Activated naive CD4-positive, alpha-beta T cell (primary cell): ENCODE measurements at places on chromosomes 6 and 20.

DNA sequence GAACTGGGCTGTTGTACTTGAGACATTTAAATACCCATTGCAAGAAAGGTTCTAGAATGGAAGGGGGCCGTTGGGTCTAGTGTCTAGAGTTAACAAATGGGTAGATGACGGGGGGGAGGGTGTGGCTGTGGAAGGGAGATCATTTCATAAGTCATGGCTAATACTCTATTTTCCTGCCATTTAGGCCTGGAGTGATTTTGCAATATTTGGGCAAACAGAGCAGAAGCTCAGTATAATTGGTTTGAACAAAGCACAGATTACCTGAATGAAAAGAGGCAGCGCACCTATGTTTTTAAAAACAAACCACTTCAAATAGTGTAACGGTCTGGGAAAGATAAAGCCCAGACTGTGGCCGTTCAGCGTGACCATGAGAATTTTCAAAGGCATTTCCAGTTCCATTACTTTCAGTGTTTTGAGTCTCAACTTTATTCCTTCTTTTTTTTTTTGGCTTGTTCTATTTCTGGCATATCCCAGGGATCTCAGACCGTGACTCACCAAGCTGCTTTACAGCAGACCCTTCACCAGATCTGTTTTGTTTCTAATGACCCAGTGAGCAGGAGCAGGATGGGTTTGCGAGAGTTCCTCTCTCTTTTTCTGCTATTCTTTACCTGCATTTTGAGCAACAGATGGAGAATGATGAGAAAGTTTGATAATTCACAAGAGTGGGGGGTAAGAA lies 73.7 kb downstream of the LYRM2 start:
- DNase-seq: no peak

- DNase-seq: no peak
Measured at GRCh38 chr20:5688431-5688972, 61.7 kb upstream of the SHLD1 start.

DNA sequence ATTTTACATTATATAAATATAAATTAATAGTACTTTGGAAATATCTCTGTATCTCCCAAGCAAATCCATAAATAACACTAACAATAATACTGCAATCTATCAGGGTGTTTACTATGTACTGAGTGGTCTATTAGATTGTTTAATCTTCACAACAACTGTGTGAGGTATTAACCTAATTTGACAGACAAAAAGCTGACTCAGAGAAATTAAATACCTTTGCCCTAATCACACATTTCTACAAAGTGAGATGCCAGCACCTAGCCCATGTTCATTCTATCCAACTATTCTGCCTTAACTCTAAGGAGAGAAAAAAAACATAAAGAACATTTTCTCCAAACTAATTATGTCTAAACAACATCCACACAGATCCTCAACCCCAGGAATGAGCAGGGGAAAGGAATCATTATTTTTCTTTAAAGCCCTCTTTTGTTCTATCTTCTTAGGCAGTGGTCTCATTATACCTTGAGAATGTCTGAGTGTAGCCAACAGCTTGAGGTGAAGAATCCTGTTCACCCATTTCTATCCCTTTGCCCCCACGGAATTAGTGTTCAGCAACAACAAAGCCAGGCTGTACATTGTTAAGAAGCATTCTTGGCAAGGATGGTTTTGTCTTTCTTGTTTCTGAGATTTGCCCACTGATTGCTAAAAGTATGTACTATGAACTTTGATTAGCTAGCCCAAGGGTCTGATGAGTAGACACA lies 42.7 kb downstream of the PRL start:
- no peak for DNase-seq

DNA sequence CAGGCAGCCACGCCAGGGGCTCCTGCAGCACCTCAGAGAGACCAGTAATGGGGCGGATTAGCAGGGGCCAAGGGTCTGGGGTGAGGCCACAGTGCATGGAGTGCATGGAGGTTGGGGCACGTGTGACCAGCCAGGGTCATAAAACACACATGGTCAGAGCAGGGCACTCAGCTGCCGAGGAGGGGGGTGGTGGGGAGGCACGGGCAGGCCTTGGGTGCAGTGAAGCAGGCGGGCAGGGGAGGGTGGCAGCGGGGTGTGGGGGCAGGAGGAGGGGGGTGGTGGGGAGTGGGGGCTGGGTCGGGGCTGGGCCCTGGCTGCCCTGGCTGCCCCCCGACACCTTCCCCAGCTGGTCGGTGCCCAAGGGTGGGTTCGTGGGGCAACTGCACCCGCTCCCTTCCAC lies 23.7 kb upstream of the NTSR1 start:
- no peak for DNase-seq

- DNase-seq: no peak
Measured at GRCh38 chr6:93416571-93417420, 2.6 kb downstream of the EPHA7 start.

DNA sequence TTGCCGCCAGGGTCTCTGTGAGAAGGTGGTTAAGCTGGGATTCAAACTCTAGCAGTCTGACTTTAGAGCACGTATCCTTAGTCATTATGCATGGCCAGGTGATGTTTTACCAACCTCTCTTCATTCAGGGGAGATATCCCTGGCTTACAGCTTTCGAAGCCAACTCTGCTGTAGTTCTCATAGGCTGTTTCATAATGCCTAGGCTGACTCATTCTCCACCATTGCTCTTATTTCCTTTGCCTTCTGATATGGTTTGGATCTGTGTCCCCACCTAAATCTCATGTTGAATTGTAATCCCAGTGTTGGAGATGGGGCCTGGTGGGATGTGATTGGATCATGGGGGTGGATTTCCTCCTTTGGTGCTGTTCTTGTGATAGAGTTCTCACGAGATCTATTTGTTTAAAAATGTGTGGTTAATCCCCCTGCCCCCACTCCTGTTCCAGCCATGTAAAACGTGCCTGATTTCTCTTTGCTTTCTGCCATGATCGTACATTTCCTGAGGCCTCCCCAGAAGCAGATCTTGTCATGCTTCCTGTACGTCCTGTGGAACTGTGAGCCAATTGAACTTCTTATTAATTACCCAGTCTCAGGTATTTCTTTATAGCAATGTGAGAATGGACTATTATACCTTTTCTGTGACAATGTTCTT lies 94.6 kb upstream of the MAN1A1 start:
- no peak for DNase-seq

DNA sequence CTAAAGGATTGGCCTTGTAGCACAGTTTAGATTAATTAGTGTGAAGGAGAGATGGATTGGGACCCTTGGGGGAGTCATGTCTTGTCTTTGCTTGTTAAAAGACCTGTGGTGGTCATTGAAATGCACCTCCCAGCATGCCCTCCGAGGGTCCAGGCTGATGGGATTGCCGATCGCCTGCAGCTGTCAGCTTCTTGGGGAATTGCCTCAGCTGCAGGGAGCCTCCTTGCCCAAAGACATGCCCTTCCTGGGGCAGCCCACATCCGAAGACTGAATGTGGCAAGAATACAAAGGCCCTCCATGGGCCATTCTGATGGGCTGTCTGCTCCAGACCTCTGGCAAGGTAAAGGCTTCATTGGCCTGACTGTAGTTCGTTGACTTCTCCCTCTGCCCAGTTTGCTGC lies 150.7 kb downstream of the FARS2 start:
- no peak for DNase-seq

DNA sequence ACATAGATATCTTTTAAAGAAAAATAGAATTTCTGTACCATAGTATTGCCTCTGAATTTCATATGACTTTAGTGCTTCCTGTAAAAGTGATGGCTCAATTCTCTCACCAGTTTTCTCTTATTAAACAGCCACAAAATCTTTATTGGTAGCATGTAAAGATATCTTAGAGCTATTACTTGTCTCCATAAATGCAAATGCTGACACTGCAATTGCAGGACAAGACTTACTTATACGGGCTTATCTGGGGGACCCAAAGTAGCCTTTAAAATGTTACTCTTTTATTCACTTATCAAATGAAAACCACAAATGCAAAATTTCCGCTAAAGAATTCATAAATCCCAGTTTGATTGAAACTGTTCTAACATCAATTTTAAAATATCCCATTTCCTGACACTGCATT lies 287.1 kb upstream of the SPTLC3 start:
- DNase-seq: no peak

GRCh38 chr6:28060405-28060804 lies 20.0 kb upstream of the ZNF165 start:
- no peak for DNase-seq

DNA sequence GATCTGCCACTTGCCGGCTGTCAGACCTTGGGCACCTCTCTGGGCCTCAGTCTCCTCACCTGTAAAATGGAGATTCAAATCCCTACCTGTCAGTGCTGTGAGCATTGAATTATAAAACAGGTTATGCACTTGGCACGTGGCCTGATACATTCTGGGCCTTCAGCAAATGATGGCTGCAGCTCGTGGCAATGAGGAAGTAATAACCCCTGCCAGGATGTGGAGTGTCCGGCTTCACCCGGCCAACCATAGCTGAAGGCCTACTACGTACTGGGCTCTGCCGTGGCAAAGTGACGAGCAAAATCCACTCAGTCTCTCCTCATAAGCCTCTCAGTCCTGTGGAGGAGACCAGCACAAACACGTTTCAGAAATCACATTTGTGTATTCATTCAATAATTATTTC lies 10.9 kb upstream of the VSTM2L start:
- DNase-seq: no peak

GRCh38 chr6:42914546-42914945 lies 1.3 kb upstream of the PTCRA start:
- DNase-seq: no peak

DNA sequence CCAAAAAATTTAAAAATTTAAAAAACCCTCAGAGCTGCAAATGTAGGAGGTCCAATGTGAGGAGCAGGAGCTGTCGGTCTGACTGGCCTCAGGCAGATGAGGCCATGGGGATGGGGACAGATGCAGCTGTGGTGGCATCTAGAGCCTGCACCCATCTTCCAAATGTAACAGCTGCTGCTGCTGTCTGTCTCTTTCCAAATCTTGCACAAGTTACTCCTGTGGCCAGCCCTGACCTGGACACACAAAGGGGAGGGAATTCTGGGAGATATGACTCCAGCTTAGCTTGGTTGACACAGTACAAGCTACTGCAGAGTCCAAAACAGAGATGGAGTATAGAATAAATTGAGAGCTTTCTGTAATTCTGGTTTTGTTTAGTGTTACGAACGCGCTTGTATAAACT lies 115.2 kb downstream of the PRND start:
- DNase-seq: no peak

DNA sequence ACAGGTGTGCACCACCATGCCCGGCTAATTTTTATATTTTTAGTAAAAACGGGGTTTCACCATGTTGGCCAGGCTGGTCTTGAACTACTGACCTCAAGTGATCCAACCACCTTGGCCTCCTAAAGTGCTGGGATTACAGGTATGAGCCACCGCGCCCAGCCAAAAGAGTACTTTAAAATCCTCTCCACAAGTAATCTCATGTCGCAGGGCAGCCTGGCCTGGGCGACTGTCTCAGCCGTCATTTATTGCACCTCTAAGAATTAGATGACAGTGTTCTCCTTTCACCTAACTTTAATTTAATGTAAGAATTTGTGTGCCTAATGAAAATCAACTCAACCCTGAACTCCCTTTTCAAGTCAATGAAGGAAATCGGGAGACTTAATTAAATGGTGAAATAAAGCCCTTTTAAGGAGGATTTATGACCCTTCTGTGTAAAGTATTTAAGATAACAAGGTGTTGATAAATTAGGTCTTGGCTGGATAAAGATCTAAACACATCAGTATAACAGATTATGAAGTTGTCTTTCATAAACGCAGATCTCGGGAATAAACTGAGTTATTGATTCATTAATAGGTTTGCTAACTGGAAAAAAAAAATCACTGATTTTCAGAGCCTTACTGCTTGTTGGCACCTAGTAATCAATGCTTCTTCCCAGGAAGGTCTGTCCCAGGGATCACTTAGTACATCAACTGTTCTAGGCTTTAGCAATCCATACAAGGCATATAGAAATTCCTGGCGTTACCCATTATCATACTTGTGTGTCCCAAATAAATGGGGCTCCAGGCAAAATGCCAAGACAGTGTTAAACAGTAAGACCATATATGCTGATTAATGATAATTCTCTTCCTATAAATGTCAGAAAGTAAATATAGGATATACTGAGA lies 209.3 kb downstream of the GMDS start:
- DNase-seq: no peak

DNA sequence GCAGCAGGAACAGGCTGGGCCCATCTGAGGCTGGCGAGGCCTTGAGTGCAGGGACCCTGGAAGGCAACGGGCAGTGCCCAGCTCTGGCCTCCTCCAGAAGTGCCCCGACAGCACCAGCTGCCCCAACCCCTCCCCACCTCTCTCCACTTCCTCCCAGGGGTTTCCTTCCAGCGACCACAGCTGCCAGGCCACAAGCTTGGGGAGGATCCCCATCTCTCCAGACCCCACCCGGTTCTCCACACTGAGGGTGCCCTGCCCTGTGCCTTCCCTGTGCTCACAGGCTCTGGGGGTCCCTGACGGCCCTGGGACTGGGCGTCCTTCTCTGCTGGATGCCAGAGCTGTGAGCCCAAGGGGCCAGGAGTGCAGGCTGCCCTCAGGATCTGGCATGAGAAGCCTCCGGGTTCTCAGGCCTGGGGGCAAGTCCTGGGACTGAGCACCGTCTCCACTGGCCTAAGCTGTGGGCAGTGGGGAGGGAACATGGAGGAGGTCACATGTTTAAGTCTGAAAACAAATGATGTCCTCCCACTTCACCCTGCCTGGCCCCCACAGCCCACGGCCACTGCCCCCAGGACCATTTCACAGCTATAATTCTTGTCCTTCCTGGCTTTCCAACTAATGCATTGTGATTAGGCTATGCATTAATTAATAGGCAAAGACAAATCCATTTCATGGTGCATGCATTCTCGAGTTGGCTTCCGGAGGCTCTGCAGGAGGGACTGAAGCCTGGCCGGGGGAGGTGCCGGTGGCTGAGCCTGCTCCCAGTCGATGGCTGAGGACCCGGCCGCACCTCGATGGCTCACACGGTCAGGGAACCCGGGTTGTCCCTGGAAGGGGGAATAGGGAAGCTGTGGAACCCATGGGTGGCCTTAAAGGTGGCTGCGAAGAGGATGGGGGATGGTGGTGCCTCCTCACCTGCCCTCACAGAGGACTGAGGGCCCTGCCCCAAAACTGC lies 24.4 kb downstream of the BHLHE23 start:
- DNase-seq: no peak

DNA sequence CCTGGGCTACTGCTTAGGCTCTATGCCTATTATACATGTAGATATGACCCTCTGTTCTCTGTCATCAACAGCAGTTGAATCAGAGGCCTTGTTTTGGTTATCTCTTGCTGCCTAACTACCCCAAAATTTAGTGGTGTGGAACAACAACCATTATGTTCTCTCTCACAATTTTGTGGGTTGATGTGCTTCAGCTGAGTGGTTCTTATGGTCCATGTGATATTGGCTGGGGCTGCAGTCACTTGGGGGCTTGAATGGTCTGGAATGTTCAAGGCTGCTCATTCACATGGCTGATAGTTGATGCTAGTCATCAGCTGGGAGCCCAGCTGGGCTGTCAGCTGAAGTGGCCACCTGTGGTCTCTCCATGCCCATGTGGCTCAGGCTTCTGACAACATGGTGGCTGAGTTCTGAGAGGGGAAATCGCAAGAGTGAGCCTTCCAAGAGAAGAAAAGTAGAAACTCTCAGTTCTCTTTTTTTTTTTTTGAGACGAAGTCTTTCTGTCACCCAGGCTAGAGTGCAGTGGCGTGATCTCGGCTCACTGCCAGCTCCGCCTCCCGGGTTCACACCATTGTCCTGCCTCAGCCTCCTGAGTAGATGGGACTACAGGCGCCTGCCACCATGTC lies 47.8 kb downstream of the SHLD1 start:
- no peak for DNase-seq

GRCh38 chr20:36975099-36975818 lies 23.8 kb upstream of the SAMHD1 start:
- peak; percentile 49 for DNase-seq
